ENCODE measurements at places on chromosomes 7 and 10.

DNA sequence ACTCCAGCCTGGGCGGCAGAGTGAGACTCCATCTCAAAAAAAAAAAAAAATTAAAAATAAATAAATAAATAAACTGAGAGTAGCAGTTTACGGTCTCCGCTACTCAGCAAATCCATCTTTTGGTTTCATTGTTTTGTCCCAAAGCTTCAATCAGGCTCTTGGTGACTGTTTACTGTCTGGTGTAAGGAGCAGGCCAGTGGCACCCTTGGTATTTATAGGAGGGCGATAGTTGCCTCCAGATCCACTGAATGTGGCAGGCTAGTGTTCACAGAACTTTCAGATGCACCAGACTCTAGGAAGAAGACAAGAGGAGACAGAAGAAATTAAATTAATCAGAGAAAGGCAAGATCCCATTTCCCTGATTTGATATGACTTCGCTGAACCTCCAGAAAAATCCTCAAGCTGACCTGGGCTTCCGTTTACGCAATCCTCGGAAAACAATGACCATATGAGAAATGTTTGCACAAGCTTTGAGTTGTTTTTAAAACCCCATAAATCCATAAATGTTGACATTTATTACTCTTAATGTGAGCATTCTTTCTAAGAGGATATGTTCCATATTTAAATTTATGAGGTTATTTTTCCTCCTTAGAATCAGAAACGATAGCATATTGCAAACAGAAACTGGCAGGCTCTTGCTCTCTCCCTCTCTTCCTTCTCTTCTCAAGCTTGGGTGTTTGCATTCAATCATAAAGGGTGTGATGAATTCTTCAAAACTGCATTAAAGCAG, 7.1 kb upstream of the MUC3A start:
- no peak for DNase-seq

- no peak for DNase-seq
Observed at GRCh38 chr7:143499246-143499645, 21.6 kb downstream of the TAS2R41 start.

DNA sequence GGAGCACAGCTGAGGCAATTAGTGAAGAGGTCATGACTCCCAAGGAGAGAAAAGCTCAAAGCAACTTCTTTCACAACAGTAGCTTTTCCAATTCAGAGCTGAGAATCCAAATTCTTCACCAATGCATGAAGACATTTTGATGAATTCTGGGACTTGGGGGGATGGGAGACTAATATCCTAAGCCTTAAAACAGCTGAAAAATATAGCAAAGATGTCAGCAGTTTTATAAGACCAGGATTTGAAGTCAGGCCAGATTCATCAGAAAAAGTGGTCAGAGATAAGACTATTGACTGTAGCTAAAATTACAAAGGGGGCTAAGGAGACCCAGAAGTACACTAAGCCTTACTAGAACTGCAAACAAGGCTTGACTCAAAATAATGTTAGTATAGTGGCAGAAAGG, 51.6 kb downstream of the GPR141 start:
- DNase-seq = no peak

DNA sequence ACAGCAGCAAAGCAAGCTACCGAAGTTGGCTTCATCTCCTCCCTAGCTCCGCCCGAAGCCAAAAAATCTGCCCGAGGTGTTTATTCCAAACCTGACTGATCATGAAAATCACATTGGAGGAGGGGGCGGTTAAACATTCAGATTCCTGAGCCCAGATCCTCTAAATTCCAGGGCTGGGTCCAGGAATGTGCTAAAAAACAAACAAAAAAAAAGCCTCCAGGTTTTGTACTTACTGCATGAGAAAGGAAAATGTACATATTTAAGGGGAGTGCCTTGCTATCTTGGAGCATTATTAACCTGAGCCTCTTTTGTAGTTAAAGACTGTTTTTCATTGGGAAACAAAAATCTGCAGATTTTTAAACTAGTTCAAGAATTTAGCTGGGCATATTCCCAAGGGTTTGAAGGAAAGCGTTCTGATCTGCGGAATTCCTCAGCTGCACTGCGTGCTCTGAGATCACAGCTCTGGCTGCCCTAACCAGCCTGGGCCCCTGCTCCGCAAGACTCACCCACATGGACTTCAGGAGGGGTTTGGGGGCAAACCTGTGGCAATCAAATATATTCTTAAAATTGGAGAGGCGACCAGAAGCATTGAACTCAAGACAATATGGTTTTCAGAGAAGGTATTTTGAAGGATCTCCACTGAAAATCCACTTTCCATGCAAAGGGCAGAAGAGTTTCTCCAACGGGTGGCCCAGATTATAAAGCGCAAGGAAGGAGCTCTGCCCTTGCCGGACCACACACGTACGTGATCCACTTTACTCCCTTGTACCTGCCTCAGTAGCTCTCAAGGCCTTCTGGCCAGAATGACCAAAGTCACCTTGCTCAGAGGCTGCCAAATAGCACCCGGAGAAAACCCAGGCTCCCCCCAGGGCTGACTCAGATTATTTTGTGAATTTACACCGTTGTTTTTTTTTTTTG, 10.0 kb upstream of the TNS3 start:
- no peak for DNase-seq

DNA sequence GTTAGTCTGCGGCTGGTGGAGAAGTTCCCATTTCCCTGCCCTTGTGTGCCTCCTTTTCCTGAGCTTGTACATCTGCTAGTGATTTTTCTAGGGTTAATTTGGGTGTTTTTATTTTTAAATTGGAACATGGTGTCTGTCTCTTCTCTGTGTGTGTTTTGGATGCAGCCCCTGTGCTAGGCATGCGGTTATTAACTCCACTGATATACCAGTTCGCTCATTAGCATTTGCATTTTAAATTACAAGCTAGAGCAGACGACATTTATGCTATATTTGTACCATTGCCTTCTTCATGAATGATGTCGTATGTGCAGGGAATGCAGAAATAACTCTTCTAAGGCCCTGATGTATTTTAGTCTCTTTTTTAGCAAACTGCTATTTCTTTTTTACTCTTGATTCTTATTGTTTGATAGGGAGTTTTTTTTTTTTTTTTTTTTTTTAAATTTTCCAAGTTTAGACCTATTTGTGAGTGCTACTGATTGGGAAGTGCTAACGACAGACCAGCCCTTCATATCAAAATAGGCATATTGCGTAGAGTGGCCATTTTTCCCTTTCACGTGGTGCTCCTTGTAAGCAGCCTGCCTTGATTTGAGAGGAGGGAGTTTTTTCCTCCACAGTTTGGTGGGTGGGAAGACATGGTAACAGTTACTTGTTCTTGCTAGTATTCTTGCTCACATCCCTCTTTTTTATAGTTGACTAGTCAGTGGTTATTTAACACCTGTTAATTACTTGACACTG, 89.6 kb downstream of the LRRC4 start:
- DNase-seq = no peak

GRCh38 chr10:113911113-113911512, 56.7 kb downstream of the NHLRC2 start:
- no peak for DNase-seq

DNA sequence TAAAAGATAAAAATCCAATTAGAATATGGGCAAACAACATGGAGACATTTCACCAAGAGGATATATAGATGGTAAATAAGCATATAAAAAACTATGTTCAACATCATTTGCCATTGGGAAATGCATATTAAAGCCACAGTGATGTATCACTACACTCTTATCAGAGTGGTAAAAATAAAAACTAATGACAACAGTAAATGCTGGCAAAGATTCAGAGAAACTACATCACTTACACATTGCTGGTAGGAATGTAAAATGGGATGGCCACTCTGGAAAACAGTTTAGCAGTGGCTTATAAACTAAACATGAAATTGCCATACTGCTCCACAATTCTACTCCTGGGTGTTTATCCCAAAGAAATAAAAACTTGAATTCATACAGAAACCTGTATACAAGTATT, 59.2 kb downstream of the CROT start:
- no peak for DNase-seq

GRCh38 chr7:95482424-95482823, 3.3 kb upstream of the ASB4 start:
- DNase-seq = no peak

GRCh38 chr7:113582471-113582870, 336.3 kb downstream of the PPP1R3A start:
- no peak for DNase-seq

GRCh38 chr10:48490946-48491345, 113.9 kb downstream of the ARHGAP22 start:
- no peak for DNase-seq

- no peak for DNase-seq
Observed at GRCh38 chr10:97719602-97720001, 6.1 kb downstream of the MARVELD1 start.

Data from activated CD4-positive, alpha-beta T cell treated with anti-CD3 and anti-CD28 coated beads, Interleukin-2, amount 50 U/mL, for 1 hour (primary cell).